ENCODE measurements at places on chromosomes 7 and 10. TPM values are rescaled to one million over a fixed set of nuclear protein-coding genes. Genes with fewer than 3 reads are reported as not detected.

DNA sequence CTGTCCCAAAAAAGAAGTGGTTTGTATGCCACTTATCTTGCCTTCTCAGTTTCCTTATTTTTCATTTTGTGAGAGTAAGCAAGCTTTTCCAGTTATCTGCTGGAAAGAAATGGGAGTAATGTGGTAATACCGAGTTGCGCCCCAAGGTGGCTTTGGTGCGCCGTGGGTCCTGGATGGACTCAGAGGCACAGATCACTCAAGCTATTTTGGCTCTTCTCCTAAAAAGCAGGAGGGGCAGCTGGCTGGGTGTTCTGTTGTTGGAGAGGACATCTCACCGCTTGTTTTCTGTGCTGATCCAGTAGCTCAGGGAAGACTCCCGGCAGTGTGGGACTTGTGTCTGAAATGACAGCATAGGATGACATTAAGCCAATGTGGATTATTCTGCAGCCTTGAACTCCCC, 16.4 kb downstream of the PRKRIP1 start:
- no peaks in the 10 kb centered on the region for H3K4me1 ChIP-seq
- H3K36me3 ChIP-seq = peaks cover 80% of the 10 kb centered on the region
- H3K27me3 ChIP-seq = no peaks in the 10 kb centered on the region
- no peak overlapping the region for H3K4me3 ChIP-seq
- DNase-seq = no peak

GRCh38 chr7:73779517-73779916, 9.4 kb upstream of the CLDN3 start:
- no peak for DNase-seq
- H3K27ac ChIP-seq = no peak overlapping the region
- no peaks in the 10 kb centered on the region for H3K27me3 ChIP-seq
- H3K36me3 ChIP-seq = no peaks in the 10 kb centered on the region
- no peaks in the 10 kb centered on the region for H3K4me1 ChIP-seq

The HPSE2 gene
- total RNA-seq = not detected

The KIAA1549 gene
- total RNA-seq = 0.11 TPM

DNA sequence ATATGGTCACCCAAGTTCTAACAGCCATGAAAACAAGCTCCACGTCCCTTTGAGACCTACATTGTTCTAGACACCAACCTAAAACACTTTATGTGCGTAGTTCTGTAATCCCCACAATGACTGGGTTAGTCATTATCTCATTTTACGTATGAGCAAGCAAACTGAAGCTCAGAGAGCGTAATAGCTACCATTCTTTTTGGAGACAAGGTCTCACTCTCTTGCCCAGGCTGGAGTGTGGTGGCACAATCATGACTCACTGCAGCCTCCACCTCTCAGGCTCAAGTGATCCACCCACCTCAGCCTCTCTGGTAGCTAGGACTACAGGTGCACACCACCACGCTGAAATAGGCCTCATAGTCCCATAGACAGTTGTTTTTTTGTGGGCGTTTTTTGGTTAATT, 10.5 kb downstream of the DAGLB start:
- no peaks in the 10 kb centered on the region for H3K36me3 ChIP-seq
- H3K27ac ChIP-seq = no peak overlapping the region
- H3K27me3 ChIP-seq = no peaks in the 10 kb centered on the region
- no peaks in the 10 kb centered on the region for H3K4me1 ChIP-seq
- H3K4me3 ChIP-seq = no peak overlapping the region
